CD4-positive, alpha-beta T cell treated with Interleukin-4 for 1 hour (primary cell): ENCODE measurements at places on chromosomes 2 and 18.

- DNase-seq: peak; percentile 48
These were observed 687 bp downstream of the CTDP1 start for GRCh38 chr18:79680100-79680879.

DNA sequence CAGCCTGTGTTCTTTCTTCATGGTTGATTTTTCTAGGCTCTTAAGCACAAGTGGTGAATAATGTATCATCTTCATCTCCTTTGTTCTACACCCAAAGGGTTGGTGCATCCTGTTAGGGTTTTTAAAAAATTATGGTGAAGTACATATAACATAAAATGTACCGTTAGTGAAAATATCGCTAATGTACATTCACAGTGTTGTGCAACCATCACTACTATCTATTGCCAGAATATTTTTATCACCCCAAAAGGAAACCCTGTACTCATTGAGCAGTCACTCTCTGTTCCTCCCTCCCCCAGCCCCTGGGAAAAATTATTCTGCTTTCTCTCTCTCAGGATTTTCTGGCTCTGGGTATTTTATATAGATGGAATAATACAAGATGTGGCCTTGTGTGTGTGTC is 98.5 kb downstream of the PRKCE start:
- no peak for DNase-seq

DNA sequence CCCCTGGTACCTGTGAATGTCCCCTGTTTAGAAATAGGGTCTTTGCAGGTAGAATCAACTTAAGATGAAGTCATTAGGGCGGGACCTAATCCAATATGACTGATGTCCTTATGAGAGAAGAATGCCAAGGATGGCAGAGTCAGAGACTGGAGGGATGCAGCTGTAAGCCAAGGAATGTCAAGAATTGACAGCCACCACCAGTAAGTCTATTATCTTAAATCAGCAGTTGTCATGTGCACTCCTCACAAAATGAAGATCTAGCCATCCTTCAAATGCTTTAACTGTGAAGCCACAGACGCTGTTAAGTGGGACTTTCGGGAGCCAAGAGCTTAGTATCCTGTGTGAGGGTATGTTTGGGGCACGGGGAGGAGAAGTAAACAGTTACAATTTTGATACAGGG is 83.2 kb downstream of the ITGA4 start:
- no peak for DNase-seq

DNA sequence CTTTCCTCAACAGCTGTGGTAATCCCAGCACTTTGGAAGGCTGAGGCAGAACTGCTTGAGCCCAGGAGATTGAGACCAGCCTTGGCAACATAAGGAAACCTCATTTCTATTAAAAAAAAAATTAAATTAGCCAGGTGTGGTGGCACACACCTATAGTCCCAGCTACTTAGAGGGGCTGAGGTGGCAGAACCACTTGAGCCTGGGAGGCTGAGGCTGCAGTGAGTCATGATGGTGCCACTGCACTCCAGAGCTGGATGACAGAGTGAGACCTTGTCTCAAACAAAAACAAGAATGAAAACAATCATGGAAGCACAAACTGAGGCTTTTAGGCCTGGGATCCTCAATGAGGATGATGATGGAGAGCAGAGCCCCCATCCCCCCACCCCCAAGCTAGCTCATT is 19.8 kb downstream of the GAREM1 start:
- no peak for DNase-seq

GRCh38 chr2:72833084-72833714 is 7.4 kb upstream of the EXOC6B start:
- no peak for DNase-seq

DNA sequence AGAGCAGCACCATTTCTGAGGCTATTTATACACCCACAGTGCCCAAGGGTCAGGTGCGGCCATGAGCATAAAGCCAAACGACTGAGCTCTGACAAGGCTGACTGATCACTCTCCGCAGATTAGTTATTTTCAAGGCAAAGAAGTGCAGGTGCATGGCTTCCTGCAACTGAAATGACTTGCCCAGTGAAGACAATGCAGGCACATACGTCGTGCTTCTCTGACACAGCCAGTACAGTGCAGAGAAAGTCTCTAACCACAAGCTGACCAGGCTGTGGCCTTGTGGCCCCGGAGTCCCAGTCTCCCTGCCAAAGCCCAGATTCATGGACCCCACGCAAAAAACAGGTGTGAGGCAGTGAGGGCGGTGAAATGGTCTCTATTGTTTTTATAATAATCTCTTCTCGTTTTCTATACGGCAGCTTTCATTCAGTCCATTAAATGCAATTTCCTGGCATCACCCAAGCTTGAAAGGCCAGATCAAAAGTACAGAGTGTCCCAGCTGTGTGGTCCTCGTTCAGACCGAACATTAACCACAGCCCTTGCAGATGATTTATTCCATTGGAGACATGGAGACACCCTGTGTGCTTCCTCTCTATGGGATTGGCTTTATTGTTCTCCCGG is 447.0 kb upstream of the ID2 start:
- no peak for DNase-seq

DNA sequence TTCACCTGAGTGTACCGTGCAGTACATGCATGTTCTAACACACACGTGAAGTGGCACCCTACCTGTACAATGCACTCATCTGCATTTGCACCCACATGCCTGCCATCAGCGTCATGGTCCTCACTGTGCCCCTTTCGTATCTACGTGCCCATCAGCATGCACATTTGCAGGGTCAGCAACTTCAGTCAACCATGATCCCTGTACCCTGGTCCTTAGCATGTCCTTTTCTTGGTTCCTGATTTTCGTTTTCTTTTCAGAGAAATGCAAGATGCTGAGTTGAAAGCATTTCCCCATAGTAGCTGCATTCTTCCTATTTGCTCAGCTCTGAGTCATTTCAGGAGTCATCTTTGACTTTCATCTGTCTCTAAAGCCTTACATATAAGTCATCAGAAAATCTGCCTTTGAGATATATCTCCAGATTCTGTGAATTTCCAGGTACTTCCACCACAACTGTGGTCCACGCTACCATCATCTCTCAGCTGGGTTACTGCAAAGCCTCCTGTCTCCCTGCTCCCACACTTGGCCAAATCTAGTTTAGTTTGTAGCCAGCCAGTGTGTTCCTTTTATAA is 14.7 kb upstream of the PUM2 start:
- no peak for DNase-seq

DNA sequence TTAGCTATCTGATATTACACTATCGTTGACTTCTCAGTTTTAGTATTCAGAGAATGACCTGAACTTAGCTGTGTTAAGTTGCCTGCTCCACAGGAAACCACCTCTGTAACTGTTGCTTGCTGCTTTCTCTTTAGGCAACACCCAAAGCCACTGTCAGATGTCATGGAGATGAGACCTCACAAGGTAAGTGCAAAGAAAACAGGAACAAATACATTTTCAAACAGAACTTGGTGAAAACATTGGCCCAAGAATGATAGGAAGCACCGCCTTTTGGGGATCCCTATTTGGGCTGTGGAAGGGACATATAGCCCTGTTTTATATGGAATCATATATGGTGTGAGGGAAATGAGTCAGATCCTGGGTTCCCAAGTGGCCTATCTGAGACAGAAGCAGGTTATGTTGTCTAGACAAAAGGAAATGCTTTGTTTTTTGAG is 143.4 kb downstream of the UBE2E3 start:
- DNase-seq: peak; percentile 94

DNA sequence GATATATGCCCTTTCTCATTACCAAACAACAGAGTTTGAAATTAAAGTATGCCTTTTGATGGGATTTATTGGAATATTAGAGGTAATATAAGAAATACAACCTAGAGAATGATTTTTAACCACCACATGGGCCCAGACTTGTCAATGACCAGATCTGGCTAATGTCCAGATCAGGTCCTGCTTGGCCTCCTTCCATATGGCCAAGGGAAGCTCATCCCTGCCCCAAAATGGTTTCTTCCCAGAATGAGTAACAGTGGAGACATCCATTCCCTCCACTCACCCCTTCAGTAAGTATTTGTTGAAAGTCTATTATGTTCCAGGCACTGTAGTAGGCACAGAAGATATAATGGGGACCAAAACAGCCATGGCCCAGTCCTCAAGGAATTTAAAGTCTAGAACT is 54.9 kb downstream of the ANTXR1 start:
- DNase-seq: no peak

GRCh38 chr2:164737612-164738081 is 104.0 kb downstream of the COBLL1 start:
- DNase-seq: peak; percentile 2

GRCh38 chr2:79112269-79112668 is 8.0 kb upstream of the REG1A start:
- no peak for DNase-seq

DNA sequence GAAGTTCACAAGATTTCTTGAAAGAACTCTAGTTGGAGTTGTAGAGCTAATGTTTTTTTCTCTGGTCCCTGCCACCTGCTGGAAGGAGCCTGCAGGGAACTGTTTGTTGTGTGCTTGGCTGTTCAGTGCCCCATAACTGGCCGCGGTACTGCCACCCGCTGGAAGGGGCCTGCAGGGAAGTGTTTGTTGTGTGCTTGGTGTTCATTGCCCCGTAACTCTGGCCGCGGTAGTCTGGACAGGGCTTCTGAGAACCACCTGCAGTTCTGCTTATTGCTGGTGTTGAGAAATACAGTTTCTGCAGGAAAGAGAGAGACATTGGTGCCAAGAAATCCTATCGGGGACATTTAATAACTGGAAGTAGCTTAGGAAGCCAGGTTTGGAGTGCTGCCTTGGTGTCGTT is 58.1 kb downstream of the AGAP1 start:
- DNase-seq: no peak

DNA sequence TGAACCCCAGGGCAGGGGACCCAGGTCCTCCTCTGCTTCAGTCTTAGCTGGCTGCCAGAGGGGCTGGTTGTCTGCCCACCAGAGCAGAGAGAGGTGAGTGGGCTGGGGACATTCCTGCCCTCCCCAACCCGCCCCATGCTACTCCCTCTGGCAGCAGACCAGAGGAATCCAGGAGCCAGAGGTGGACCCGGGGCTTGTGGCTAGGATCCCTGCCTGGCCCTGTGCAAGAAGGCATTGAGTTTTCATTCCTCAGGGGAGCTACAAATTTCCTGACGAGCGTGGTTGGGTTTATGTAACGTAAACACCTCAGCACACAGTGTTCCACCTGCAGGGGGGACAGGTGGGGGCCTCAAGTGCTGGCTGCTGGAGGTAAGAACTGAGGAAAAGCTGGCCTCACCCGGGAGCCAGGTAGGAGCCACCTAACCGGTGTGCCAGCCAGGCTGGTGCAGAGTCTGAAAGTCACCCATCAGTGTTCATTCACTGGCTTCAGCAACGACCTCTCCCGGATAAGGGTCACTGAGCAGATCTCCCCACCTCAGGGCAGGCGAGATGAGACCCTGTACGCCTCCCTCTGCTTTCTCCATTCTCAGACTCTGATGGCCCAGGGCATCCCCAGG is 246.8 kb downstream of the DYSF start:
- DNase-seq: no peak

DNA sequence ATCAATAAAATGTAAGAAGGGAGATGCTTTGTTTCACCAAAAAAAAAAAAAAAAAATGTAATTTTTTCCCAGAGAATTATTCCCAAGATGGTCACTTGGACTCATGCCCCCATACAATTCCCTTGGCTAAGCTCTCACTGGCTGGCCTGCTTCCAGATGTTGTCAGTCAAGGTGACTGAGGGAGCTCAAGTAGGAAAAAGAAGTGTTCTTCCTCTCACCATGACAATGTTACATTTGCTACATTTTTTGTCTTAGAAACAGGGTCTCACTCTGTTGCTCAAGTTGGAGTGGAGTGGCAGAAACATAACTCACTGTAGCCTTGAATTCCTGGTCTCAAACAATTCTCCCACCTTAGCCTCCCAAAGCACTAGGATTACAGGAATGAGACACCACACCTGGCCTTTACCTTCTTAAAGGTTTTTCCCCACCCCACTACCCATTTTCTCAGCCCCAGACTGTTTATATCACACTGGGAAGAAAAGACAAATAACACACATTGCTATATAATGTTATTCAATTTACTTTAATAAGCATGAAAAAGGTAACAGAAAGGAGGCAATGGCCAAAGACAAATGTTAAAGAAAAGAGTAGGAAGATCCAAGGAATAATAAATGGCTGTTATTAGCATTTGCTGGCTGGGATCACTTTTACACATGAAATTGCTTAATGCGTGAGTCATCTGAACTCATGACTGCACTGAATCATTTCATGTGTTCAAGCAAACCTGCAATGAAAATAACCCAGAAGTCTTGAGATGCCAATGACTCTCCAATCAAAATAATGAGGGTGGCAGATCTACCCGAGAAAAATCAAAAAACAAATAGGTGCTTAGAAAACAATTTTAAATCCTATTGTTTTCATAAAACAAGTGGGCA is 45.2 kb downstream of the ACVR1 start:
- no peak for DNase-seq

DNA sequence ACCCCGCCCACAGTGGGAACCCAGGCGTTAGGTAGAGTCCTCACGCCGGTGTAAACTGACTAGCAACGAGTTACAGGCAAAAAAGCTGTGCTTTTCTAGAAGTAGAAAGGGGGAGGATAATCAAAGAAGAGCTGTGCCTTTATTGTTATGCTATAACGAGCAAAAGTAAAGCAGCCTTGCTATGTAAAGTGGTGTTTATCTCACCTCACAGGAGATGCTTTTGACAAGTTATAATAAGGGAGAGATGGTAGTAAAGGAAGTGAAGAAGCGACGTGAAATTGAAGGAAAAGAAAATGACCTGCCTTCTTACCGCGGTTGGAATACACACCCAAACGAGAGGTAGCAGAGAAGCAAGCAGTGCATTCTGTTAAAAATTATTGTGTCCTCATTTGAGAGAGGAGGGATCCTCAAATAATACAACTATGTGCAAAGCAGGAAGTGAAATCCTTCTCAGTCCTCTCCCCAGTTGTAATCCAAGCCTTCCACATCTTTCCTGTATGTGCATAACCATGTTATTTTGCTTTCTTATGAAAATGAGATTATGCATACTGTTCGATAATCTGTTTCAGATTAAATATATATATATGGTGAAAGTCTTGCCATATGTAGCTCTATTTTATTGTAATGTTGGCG is 962 bp downstream of the TANK start:
- DNase-seq: no peak

GRCh38 chr18:25669741-25670140 is 317.8 kb upstream of the ZNF521 start:
- no peak for DNase-seq

GRCh38 chr2:31945572-31945935 is 65.3 kb downstream of the MEMO1 start:
- no peak for DNase-seq

DNA sequence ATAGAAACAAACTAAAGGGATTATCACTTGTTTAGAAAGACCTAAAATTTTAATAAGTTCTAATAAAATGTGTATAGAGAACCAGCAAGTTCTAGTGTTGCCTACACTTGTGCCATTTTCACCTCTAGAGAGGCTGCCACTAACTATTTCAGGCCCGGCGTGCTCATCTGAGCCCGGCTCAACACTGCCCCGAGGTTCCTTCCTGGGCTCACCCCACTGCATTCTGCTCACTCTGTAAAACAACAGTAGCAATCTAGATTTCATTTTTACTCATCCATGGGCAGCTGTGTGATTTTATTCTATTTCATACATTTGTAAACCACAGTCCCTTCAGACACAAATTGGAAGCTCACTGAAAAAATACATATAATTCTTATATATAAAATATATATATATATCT is 253.2 kb downstream of the L3MBTL4 start:
- DNase-seq: no peak
